ENCODE measurements at places on chromosomes 1 and 21.

GRCh38 chr21:33670076-33670978, 28.0 kb downstream of the ITSN1 start:
- no peak for DNase-seq

DNA sequence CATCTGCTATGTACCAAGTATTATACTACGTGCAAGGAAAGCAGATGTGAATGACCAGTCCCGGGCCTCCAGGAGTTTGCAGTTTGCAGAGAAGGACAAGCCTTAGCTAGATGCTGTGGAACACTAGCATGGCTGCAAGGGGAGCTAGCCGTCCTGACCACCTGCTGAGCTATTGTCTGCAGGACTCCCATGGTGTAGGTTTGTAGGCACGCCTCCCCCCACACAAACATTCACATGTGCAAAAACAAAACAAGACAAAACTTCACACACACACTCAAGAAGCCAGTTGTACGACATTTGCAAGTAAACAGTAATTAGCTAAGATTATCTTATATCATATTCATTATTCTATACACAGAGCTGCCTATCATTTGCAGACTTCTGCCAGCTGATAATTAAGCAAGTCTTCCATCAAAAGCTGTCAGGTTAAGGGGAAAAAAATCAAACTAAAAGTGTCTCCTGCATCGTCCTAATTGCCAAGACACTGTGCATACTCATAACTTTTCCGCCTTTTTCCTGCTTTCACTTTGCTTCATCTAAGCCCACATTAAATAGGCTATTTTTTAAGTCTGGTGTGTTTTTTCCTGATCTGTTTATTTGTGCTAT, 10.7 kb upstream of the HNRNPU start:
- DNase-seq: no peak

- peak; percentile 38 for DNase-seq
These were observed 3.9 kb upstream of the CD58 start for GRCh38 chr1:116574581-116575291.

GRCh38 chr21:16211339-16212303, 481.8 kb downstream of the USP25 start:
- DNase-seq: no peak

DNA sequence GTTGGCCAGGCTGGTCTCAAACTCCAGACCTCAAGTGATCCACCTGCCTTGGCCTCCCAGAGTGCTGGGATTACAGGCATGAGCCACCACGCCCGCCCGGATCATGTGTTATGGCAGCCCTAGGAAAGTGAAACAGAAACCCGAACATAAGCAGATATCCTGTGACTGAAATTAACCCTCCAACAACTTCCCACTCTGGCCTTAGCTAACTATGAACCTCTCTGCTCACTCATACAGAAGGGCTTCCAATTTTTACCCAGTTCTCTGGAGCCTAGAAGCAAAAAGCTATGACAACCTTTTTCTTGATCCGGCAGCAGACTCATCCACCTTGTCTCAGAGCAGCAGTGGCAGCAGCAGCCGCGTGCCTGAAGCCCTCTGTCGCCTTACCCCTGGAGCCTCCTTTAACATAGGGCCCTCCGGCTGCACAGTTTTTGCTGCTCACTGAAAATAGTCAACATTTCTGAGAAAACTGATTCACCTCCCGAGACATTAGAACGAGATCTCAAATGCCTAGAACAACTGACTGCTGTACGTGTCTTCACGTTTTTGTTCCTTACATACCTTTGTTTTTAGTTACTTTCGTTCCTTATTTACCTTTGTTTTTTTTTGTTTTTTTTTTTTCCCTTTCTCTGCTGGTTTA, 9.3 kb downstream of the CBR1 start:
- peak; percentile 82 for DNase-seq

- DNase-seq: no peak
These were observed 68.7 kb downstream of the NID1 start for GRCh38 chr1:235996048-235996785.

DNA sequence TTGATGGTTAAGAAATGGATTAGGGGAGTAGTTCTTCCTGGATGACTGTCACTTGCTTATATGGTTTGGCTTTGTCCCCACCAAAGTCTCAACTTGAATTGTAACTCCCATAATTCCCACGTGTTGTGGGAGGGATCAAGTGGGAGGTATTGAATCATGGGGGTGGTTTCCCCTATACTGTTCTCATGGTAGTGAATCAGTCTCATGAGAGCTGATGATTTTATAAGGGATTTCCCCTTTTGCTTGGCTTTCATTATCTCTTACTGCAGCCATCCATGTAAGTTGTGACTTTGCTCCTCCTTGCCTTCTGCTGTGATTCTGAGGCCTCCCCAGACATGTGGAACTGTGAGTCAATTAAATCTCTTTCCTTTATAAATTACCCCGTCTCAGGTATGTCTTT, 1621.1 kb downstream of the MRPL39 start:
- DNase-seq: peak; percentile 1

- DNase-seq: peak; percentile 67
These were observed 25.7 kb downstream of the RAB7B start for GRCh38 chr1:205977402-205978014.

DNA sequence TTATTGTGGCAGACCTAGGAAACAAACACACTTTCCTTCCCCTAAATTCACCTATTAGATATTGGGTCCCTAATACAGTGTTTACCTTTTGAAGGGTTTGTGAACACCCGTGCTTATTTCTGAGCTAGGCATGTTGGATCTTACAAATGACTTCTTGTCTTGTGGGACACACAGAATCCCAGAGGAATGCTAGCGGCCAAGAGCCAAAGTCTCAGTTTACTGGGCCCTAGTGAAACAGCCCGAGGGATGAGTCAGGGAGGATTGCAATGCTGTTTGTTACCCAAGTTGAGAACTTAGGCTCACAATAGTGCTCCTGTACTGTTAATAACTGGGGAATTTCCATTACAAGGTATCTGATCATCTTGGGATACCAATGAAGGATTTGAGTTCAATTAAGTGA, 100.1 kb upstream of the AKT3 start:
- no peak for DNase-seq

DNA sequence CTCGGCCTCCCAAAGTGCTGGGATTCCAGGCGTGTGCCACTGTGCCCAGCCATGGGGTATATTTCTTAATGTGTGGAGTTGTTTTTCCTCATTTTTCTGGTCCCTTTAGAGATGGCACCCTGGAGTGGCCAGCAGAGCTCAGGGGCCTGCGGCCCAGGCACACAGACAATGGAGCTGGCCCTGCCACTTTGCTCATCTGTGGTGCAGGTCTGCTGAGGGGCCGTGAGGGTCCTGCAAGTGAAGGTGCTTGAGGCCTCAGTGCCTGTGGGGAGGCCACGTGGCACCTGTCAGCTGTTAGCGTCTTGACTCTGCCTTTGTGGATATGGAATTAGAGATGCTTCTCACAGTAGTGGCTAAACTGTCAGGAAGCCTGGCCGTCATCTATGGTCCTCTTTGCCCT, 7.5 kb downstream of the COL18A1 start:
- no peak for DNase-seq

- DNase-seq: no peak
These were observed 156.8 kb upstream of the KCND3 start for GRCh38 chr1:112146201-112146715.

- no peak for DNase-seq
These were observed 53.7 kb downstream of the PAX7 start for GRCh38 chr1:18684303-18684702.

- no peak for DNase-seq
These were observed 7.7 kb upstream of the FAM167B start for GRCh38 chr1:32239337-32239736.

GRCh38 chr1:186749820-186750219, 69.6 kb upstream of the PTGS2 start:
- DNase-seq: no peak

GRCh38 chr1:202007805-202008489, 2.4 kb upstream of the ELF3 start:
- no peak for DNase-seq

- no peak for DNase-seq
These were observed 212.4 kb downstream of the FOXD2 start for GRCh38 chr1:47650205-47650604.

GRCh38 chr1:165371588-165372225, 15.2 kb upstream of the LMX1A start:
- peak; percentile 46 for DNase-seq

DNA sequence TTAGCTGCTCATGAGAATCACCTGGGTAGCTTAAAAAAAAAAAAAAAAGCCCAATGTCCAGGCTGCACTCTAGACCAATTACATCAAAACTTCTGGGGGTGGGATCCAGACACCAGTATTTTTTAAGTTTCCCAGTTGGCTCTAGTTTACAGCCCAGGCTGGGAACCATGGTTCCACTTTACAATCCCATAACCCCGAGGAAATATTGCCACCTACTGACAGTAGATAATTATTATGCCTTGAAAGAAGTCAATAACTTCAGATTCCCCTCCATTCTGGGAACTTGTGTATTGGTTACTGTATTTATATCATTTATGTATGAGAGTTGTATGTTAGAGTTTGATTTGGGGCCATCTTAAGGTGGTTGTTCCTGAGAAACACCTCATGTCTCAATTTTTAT, 100.2 kb downstream of the SPATA46 start:
- DNase-seq: peak; percentile 21

- no peak for DNase-seq
These were observed 15.6 kb upstream of the C1orf174 start for GRCh38 chr1:3915551-3916121.

DNA sequence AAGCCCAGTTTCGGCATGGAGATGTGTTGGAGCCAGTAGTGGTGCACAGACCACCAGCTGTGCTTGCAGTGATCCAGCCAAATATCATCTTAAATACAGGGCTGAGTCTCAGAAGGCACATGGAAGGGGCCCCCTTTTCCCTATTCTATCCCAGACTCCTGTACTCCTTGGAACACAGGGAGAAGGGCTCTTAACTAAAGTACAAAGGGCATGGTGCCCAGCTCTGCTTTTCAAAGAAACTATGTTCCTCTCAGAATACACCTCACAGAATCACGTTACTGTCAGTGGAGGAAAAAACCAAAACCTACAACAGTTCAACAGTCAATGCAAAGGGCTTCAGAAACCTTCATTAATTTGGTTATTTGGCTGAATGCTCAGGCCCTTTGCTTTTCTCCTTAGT, 180.6 kb upstream of the C1orf105 start:
- no peak for DNase-seq

DNA sequence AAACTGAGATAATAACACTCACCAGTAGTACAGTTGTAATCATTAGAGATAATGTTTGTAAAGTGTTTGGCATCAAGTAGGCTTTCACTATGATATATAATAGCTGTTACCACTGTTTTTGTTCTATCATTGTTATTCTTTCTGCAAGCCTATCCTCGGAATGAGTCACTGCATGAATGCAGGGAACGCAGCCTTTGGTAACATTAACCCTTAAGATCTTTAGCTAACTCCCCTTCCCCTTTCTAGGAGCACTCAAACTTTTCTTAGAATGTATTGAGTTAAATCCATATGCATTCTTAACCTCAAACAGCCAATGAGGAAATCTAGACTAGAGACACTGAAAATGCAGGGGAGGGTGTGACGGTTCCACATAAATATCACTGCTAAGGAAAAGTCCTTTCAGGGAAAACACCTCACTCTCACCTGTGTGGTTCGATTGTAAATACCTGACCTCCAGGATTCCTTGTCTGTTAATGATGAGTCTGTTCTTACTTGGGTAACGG, 467.3 kb downstream of the SETD4 start:
- peak; percentile 69 for DNase-seq

- DNase-seq: no peak
These were observed 195.5 kb downstream of the LMO4 start for GRCh38 chr1:87524021-87524754.

DNA sequence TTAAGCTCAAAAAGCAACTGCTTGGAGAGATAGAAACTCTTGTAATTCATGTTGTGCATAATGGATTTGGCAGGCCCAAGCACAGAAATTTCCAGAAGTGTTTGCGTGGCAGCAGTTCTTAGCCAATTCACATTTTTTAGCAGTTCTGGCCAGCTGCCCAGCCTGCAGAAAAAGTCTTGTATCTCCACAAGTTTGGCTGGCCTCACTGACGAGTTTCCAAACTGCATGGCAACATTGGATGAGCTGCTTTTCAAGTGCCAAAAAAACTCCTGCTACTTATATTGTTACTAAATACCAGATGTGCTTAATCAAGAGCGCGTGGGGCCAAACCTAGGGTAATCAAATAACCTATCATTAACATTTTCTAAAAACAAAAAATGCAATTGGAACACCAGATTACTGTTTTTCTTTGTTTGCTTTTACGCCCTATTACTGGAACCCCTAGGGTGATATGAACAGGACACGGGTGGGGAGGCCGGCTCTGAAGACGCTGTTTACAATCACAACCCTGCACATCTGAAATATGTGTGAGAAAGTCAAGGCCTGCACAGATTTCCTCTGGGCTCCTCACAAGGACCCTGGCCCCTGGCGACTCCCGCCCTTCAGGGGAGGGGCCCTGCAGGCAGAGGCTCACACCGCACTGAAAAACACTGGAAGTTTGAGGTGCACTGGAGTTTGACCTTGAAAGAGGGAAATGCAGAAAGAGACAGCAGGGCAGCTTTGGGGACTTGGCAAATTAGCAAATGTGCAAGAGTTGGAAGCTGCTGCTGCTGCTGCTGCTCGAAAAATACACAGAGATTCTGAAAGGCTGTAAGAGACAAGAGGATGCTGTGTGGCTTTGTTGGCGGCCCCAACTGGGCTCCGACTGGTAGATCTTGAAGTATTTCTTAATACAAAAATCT, 55.2 kb upstream of the TARBP1 start:
- DNase-seq: no peak

- no peak for DNase-seq
These were observed 85.0 kb upstream of the AK4 start for GRCh38 chr1:65063025-65063424.

DNA sequence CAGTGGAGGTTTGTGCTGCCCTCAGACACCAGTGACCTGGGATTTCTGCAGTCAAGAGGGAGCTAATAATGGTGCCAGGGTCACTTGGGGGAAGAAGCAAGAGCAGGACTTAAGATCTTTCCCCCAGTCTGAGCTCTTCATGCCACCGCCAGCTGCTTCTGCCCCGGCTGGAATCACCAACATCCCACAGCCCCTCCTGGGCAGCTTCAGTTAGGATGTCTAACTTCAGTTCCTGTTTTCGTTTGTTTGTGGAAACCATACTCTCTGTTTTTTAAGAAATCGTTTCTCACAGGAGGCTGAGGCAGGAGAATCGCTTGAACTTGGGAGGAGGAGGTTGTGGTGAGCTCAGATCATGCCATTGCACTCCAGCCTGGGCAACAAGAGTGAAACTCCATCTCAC, 25.6 kb upstream of the PRDM2 start:
- DNase-seq: peak; percentile 70

- DNase-seq: peak; percentile 93
These were observed 1.5 kb downstream of the QSOX1 start for GRCh38 chr1:180156201-180156600.

- DNase-seq: no peak
These were observed 127.5 kb upstream of the SOD1 start for GRCh38 chr21:31531967-31532366.
